Neural crest cell (in vitro differentiated cells): ENCODE measurements at places on chromosomes 6 and 20. TPM values are rescaled to one million over a fixed set of nuclear protein-coding genes. Genes with fewer than 3 reads are reported as not detected.

DNA sequence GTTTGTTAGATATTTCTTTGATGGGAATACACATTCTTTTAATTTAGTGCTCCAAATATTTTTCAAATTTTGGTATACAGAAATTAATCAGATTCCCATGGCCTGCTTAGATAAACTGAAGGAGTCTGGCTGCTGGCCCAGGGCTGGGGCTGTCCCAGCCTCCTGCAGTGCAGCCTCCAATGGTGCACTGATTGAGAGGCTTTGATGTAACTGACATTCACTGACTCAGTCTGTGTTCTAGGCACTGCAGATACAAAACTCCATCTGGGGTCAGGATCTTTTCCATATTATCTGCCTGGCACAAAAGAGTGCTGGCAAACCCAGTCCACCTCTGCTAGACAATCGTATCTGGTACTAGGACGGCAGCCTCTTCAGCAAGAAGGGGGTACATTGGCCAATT, 64.8 kb downstream of the GRIK2 start:
- H3K27ac ChIP-seq, result no peak overlapping the region
- H3K36me3 ChIP-seq, result no peaks in the 10 kb centered on the region
- DNase-seq, result no peak
- no peaks in the 10 kb centered on the region for H3K27me3 ChIP-seq

TNFAIP3 gene
- total RNA-seq, result 2.9 TPM in 2 replicates

- H3K4me1 ChIP-seq, result peaks cover 52% of the 10 kb centered on the region
- no peak overlapping the region for H3K27ac ChIP-seq
- DNase-seq, result no peak
- no peaks in the 10 kb centered on the region for H3K36me3 ChIP-seq
- H3K4me3 ChIP-seq, result no peak overlapping the region
Observed at GRCh38 chr20:49685809-49686208, 27.9 kb downstream of the B4GALT5 start.

MEI4 gene
- total RNA-seq, result 0.44 and 0.64 TPM in 2 replicates

DSE gene
- 21.0 and 23.5 TPM in 2 replicates for total RNA-seq

EDN1 gene
- total RNA-seq, result 0.14 TPM in 1 of 2 replicates, not detected in the other

KCNK15 gene
- total RNA-seq, result not detected in 2 replicates

TMEM181 gene
- total RNA-seq, result 23.9 and 25.0 TPM in 2 replicates

- no peaks in the 10 kb centered on the region for H3K36me3 ChIP-seq
- H3K4me1 ChIP-seq, result no peaks in the 10 kb centered on the region
- DNase-seq, result no peak
- peaks cover 15% of the 10 kb centered on the region for H3K27me3 ChIP-seq
Observed at GRCh38 chr6:84643778-84644177, 120.6 kb downstream of the TBX18 start.

ME1 gene
- total RNA-seq, result 4.4 and 4.6 TPM in 2 replicates

- no peaks in the 10 kb centered on the region for H3K27me3 ChIP-seq
- H3K4me1 ChIP-seq, result peaks cover 4% of the 10 kb centered on the region
- DNase-seq, result no peak
- no peak overlapping the region for H3K4me3 ChIP-seq
- no peaks in the 10 kb centered on the region for H3K36me3 ChIP-seq
- no peak overlapping the region for H3K27ac ChIP-seq
Observed at GRCh38 chr20:62624325-62624690, 18.0 kb upstream of the SLCO4A1 start.

GPLD1 gene
- 4.7 and 6.0 TPM in 2 replicates for total RNA-seq

DNA sequence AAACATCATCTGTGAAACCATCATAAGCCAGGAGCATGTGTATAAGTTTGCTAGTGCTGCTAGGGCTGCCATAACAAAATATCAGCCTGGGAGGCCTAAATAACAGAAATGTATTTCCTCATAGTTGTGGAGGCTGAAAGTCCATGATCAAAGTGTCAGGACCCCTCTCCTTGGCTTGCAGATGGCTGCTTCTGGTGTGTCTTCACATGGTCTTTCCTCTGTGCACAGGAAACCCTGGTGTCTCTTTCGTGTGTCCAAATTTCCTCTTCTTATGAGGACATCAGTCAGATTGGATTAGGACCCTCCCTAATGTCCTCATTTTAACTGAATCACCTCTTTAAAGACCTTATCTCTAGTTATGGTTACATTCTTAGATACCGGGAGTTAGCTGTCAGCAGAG, 6.2 kb upstream of the CITED2 start:
- no peaks in the 10 kb centered on the region for H3K36me3 ChIP-seq
- DNase-seq, result no peak

DNA sequence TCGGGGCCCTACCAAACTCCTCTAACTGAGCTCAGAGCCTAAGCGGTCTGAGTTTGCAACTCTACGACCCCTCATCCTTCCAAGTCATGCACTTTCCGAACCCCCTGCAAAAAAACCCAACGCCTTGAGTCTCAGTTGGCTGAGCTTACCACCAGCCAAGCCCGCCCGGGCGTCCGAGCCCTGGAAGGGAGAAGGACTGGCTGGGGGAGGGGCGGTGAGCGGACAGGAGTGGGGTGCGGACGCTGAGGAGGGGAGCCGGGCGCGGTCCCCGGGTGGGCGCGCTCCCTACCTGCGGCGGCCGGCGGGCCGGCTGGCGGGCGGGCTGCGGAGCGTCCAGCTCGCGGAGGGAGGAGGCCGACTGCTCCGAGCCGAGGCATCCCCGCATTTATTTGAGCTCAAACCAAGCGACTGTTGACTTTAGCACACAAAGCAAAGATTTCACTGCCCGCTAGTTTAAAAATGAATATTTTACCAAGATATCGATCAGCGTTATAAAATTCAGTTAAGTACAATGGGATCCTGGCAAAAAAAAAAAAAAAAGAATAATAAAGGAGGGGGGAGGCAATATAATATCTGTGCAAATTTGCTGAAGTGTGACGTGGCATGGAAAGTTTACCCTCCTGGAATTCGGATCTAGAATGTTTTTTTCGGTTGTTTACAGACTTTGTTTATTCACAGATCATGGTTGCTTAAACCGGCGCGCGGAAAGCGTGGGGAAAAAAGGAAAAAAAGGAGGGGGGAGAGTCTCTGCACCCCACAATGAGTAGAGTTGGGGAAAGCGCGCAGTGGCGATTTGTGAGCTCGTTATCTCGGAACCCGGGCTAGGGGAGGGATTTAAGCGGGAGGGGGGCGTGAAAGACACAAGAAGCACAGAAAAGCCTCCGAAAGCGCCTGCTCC, 5.9 kb downstream of the FOXA2 start:
- no peaks in the 10 kb centered on the region for H3K36me3 ChIP-seq
- H3K27me3 ChIP-seq, result peaks cover 98% of the 10 kb centered on the region
- no peaks in the 10 kb centered on the region for H3K4me1 ChIP-seq
- no peak for DNase-seq

DNA sequence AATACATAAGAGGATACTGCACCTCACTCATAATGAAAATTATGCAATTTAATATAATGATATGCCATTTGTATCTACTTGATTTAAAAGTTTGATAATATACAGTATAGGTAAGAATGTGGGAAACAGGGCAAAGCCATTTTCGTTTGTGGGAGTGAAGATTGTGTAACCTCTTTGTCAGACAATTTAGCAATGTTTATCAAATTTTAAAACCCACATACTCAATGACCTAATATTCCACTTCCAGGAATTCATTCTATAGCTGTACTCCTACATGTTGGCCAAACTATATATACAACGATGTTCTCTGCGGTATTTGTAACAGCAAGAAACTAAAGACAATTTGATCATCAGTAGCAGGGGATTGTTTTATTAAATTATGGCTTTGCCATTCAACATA, 17.8 kb upstream of the FKBP5 start:
- no peak overlapping the region for H3K27ac ChIP-seq
- no peaks in the 10 kb centered on the region for H3K27me3 ChIP-seq
- no peaks in the 10 kb centered on the region for H3K4me1 ChIP-seq
- H3K36me3 ChIP-seq, result peaks cover 3% of the 10 kb centered on the region
- no peak overlapping the region for H3K4me3 ChIP-seq
